ENCODE measurements at places on chromosomes 11 and 22.

DNA sequence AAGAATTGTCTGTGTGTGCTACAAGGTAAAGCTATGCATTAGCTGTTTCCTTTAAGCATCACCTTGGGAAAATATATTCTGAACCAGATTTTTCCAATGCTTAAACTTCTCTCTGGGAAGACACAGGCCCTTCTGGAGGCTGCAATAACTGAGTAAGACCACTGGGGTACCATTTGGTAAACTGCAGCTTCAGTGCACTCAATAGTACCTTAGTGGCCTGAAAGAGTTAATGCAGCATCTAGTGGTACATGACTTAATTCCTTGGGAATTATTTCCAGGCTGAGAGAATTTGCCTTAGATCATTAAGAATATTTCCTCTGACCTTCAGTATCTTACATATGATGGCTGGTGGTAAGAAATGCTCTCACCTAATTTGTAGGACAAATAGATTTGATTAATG lies 727.4 kb downstream of the DLG2 start:
- DNase-seq = no peak

- DNase-seq = no peak
Observed at GRCh38 chr11:12275818-12276217, 101.6 kb upstream of the PARVA start.

DNA sequence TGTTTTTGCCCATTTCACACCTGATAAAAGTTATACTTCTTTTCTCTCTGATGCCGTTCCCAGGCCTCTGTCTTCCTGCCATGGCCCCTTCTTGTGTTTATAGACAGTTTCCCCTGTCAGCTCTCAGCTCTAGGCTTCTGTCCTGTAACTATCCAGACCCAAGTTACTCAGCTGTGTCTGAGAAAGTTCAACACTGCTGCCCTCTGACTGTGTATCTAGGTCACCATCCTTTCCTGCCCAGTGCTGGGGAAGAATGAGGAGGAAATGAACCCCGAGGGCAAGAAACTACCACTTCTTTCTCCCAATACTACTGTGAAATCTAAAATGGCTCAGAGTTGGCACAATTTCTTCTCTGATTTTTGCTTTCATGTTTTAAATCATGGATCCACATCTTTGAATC lies 29.6 kb downstream of the SNX19 start:
- DNase-seq = no peak

DNA sequence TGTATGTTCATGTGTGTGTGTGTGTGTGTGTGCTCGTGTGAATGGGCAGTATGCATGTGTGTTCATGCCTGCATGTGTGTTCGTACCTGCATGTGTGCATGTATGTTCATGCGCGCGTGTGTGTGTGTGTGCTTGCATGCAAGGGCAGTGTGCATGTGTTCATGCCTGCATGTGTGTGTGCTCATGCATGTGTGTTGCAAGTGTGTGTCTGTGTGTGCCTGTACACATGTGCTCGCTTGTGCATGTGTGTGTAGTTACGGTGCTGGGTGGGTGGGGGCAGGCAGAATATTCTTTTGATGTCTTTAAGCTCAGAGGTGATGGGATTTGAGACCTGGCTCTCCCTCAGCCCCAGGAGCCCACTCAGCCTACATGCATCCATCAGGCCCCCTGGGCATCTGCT lies 822.1 kb downstream of the BRD1 start:
- DNase-seq = no peak

GRCh38 chr11:133547808-133548494 lies 15.7 kb upstream of the OPCML start:
- no peak for DNase-seq

DNA sequence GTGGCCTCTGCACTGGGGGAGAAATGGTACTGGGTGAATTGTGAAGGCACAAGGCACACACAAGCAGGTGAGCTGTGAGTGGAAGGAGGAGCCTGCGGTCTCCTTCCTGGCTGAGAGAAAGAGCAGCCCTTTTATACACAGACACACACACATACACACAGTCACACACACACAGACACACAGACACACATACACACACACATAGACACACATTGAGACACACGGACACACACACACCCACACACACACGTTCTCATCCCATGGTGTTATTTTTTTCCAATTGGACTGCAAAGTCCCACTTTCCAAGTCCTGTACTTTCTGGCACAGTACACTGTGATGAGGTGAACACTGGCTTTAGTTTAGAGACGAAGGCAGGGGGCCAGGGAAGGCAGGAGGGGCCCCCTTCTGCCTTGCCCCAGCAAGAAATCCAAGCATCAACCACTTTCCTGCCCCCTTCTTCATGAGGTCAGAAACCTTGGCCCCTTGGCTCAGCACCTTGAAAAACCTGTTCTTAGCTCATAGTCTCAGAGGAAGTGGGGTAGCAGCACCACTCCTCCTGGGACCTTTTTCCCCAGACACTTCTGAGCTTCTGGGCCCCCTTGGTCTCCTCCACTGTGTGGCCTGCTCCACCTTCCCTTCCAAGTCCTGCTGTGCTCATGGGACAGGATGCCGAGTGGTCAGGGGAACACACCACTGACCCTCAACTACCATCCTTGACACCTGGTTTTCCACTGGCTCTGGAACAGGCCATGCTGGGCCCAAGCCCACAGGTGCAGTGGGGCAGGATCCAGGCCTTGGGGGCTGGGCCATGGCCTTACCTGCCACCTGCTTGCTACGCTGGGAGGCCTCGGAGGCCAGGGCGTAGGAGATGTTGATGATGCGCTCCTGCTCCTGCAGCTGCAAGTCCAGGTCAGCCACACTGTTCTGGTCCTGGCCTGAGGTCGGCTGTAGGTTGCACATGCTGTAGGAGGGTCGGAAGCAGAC lies 43.8 kb downstream of the C11orf58 start:
- DNase-seq = no peak

DNA sequence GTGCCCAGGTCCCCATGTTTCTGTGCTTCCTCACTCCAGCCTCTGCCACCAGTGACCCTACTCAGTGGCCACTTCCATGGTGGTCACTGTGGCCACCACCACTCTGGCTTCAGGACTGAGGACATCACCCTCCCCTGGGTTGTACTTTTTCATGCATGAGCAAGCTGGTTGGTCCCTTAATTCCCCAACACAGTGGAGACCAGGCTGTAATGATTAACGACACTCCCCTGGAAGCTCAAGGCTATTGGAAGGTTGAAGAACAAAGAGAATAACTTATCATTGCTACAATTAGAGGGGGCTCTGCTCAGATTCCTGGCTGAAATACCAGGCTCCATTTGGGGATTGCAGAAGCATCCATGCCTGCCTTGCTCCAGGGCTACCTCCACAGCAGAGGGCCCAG lies 10.5 kb downstream of the PLAAT4 start:
- DNase-seq = no peak

DNA sequence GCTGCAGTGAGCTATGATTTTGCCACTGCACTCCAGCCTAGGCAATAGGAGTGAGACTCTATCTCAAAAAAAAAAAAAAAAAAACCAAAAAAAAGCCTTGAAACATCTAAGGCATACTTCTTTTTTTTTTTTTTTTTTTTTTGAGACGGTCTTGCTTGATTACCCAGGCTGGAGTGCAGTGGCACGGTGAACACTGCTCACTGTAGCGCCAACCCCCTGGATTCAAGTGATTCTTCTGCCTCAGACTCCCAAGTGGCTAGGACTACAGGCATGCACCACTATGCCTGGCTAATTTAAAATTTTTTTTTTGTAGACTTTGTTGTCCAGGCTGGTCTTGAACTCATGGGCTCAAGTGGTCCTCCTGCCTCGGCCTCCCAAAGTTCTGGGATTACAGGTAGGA lies 19.5 kb downstream of the ARFGAP3 start:
- DNase-seq = no peak

GRCh38 chr11:100956351-100956750 lies 173.3 kb downstream of the PGR start:
- no peak for DNase-seq

DNA sequence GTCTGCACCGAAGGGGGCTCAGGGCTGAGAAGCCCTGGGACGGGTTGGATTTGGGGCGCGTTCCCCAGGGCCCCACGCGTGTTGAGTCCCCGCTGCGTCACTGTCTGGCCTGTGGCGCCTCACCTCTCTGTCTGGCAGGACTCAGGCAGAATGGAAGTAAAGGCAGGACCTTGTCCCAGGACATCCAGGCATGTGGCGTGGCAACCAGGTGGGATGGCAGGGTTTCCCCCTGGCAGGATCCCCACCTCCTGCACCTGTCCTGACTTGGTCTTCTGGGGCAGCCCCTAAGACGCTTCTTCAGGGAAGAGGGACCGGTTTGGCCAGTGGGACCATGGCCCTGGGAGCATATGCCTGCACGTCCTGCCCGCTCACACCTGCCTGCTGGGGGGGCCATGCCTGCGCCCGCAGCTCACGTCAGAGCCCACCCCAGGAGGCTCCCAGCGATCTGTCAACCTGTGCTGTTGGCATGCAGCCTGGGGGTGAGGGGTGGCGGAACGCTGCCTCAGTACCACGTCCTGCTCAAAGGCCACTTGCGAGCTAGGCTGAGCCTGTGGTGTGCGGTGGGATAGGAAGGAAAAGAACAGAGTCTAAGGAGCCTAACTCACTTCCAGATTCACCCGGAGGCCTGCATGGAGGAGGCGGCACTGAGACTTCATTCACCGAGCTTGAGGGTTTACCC lies 72.7 kb downstream of the KCNQ1 start:
- DNase-seq = no peak

DNA sequence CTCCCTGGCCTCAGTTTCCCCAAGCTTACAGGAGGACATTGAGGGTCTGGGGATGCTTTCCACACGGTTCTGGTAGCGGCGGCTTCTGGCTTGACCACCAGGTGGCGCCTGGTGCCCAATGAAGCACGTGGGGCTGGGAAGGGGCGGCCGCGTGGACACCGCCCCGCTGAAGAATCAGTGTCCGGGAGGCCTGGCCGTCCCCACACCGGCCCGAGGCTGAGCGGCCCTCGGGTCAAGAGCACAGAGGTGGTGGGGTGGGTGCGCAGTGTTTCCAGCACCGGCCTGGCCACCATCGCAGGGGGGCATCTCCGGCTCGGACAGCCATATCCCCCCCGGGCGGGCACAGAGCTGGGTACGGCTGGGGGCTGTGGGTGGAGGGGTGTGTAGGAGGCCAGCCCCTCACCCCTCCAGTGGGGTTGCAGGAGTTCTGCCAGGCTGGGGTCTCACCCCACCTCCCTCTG lies 27.8 kb upstream of the PPARA start:
- DNase-seq = peak; percentile 74

DNA sequence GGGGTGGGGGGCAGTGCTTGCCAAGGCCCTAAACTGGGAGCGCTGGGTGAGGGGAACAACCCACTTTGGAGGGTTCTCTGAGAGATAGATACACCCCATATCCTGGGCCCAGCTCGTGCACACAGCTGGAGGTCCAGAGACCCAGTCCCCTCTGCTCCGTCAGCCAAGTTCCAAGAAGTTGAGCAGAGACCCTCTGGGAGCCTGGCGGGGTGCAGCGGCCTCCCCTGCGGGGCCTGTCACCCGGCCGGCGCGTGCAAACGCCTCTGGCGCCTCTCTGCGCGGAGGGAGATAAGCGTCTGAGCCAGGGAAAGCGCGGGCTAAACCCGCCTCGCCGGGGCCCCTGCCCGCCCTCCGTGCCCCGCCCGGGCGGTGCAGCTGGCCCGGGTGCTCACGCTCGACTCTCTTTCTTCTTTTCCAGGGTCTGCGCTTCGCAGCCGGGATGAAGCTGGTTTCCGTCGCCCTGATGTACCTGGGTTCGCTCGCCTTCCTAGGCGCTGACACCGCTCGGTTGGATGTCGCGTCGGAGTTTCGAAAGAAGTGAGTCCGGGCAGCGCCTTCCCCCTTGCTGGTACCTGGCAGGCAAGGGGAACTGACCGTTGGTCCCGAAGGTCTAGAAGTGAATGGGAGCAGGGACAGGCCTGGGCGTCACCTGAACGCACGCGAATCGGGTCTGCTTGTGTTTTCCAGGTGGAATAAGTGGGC lies 540 bp downstream of the ADM start:
- DNase-seq = peak; percentile 55

DNA sequence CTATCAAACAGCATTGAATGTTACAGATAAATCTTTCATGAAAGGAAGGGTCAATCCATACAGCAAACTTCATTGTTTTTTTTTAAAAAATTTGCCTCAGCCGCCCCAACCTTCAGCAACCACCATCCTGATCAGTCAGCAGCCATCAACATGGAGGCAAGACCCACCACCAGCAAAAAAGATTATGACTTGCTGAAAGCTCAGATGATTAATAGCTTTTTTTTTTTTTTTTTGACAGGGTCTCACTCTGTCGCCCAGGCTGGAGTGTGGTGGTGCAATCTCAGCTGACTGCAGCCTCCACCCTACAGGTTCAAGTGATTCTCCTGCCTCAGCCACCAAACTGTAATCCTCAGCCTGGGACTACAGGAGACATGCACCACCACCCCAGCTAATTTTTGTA lies 18.0 kb upstream of the CD3E start:
- no peak for DNase-seq

GRCh38 chr11:38460429-38460828 lies 1862.4 kb upstream of the RAG2 start:
- no peak for DNase-seq

DNA sequence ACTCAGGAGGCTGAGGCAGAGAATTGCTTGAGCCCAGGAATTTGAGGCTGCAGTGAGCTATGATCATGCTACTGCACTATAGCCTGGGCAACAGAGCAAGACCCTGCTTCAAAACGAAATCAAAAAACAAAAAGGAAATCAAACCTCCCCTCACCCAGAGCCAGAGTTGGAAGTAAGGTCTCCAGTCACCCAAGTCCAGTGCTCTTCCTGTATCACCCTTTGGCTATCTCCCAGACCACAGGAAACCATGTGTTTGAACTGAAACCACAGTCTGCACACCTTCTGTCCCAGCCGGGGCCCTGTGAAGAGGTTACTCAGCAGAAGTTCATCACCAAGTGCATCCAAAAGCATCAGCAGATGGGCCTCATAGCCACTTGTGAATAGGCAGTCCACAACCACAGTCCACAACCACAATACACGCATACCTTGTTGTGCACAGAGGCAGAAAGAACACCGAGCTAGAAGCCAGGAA lies 4.6 kb downstream of the MYH9 start:
- DNase-seq = no peak
